ENCODE measurements at places on chromosomes 1 and 21.

DNA sequence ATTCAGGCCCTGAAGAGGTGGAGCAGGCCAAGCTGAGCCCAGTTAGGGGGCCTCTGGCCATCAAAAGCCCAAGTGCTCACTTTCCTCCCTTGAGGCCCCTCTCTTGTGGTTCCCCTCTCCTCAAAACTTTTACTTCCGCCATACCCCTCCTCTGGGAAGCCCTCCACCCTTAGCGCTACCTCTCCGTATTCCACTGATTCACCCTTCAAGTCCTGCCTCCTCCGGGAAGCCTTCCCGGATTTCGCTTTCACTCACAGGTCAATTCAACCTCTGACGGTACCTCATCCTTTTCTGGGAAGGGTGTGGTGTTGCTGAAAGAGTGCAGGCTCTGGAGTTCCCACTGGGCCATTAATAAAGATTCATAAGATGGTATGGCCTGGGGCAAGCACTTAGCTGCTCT, 19.1 kb downstream of the SPOCD1 start:
- no peak for DNase-seq

GRCh38 chr1:68049941-68050878, at the start of gene DIRAS3:
DIRAS3 (minus strand) TSS chr1:68050627; CDS start chr1:68047297, 3,330 bp downstream.
- peak; percentile 34 for DNase-seq

GRCh38 chr1:220213382-220213983, 58.8 kb downstream of the RAB3GAP2 start:
- DNase-seq = no peak

DNA sequence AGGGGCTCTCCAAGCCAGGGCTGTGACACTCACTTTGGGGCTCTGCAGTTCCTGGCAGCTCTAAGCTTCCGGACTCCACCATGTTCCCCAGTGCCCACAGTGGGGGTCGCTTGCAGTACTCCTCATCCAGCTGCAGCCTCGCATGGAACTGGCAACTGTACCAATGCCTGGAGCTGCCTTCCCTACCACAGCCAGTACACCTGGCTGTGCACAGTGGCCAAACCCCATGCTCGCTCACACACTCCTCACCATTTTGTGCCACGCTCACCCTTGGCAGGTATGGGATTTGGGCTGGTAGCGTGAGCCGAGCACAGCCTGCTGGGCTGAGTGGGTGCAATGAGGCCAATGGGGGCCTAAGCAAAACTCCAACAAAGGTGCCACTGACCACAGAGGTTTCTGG, 1369.9 kb downstream of the KCNT2 start:
- no peak for DNase-seq

GRCh38 chr1:167790117-167790516, 68.3 kb downstream of the MPZL1 start:
- no peak for DNase-seq

- no peak for DNase-seq
Measured at GRCh38 chr1:173502104-173502503, 25.0 kb downstream of the PRDX6 start.

- no peak for DNase-seq
Measured at GRCh38 chr21:32562426-32562825, 22.9 kb downstream of the TCP10L start.

DNA sequence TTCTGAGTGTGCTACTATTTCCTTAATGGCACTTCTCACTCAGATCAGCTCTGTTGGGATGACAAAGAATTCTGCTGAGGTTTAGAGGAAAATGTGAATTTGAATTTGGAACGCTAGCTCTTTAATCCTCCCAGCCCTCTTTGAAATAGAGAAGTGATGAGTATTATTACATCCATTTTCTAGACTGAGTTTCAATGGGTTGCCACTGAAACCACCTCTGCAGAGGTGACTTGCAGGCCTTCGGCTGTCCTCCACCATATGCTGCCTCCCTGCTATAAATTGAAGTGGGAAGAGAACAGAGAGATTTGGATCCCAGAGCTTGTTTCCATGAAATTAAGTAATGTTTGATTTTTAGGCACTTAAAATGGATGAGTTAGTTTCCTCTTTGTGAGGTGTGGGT, 363.2 kb upstream of the SNX7 start:
- DNase-seq = no peak

DNA sequence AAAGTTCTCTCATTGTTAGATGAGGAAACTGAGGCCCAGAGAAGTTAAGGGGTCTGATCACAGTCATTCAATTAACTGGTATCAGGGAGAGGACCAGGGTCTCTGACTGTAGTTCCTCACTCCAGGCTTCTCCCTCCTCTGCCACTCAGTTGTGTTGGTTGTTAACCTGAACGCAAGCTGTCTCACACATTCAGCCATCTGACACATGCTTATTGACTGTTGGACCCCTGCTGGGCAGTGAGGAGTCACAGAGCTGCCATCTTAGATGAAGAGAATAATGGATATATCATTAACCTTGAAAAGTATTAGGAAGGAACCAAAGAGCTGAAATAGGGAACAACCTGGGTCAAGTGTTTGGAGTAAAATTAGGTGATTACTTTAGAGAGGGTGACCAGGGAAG, 194.8 kb downstream of the ZZZ3 start:
- no peak for DNase-seq

DNA sequence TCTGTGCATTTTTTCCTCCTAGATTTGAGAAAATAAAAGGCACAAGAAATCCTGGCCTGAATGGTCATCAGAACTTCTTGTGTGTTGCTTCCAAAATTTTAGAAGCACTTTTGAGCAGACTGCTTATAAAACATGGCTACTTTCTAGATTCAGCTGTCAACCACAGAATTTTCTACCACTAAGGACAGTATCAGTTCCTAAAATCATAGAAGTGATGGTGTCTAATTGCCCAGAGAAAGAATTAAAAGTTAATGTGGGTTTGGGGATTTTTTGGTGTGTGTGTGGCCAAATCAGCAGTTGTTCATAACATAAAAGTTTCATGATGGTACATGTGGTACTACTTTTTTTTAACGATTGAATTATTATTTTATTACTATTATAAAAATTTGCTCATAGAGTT, 171.4 kb upstream of the SNX7 start:
- DNase-seq = no peak

DNA sequence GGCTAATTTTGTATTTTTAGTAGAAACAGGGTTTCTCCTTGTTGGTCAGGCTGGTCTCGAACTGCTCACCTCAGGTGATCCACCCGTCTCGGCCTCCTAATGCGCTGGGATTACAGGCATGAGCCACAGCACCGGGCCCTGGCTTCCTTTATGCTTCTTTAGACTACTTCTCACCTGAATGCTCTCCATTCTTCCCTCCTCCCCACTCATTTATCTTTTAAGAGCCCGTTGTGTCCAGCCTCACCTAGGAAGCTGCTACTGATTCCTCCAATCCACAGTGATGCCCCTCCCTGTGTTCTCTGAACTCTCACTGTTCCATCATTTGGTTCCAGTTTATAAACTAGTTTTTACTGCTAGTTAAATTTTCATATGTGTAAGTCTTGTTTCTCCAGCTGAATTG, 44.9 kb upstream of the NR5A2 start:
- no peak for DNase-seq

DNA sequence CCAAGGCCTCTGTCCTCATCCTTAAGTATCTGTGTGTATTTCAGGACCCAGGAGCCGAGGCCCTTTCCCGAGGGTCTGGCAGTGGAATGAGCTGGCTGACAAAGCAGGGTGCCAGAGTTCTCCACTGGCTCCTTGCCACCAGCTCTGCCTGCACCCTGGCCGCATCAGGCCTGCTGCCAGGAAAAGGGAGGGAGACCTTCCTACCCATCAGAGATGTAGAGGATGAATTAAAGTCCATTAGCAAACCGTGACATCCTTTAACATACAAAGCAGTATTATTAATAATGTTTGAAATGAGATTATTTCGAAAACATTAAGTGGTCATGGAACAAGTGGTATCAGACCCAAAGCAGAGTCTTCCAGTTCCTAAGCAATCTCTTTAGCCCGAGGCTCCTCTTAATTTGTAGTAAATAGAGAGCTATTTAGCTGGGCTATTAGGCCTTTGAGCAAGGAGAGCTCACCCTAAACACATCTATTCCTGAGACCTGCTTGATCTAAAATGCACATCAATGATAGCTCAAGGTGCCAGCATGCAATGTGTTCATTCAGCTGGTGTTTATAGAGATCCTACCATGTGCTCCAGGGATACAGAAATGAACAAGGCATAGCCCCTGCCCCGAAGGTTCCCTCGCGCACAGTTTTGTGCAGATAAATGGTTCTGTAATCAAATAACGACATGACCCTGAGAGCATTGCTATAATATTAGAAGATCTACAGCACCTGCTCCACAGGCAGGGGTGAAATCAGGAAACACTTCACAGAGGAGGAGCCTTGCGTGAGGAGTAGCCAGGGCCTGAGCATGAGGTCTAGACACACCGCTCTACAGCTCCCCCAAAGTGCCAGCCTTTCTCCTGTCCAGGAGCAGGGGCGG, 44.0 kb downstream of the FAM163A start:
- DNase-seq = peak; percentile 75

DNA sequence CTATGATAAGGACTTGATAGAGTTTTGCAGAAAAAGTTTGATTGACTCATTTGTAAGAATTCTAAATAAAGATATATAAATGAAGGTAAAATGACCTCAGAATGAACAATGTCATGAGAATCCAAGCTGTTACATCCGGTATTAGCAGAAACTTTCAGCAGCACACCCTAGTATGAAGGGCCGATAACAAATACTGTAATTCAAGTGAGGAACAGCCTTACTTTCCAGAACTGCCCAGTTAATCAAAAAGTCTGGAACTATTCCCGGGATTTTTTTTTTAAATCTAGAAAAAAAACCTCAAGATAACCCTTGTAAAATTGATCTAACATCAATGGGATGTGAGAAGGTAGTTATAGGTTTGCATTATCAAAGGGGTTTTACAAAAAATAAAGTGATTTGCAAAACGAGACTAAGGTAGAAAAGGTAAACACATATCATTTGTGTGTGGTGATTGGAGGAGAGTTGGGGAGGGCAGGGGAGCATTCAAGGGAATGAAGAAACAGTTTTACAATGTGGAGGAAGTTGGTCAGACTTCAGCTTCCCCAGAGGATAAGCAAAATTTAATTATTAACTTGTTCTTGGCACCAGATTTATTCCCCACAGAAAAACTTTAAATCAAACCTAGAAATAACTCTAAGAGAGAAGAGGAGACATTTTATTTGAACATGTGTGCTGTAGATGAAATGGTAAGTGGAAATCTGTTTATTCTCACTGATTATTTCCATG, 75.9 kb upstream of the VCAM1 start:
- no peak for DNase-seq

GRCh38 chr1:8090241-8090702, 64.2 kb upstream of the ERRFI1 start:
- DNase-seq = no peak

- no peak for DNase-seq
Measured at GRCh38 chr1:167955915-167956314, 19.0 kb upstream of the MPC2 start.

- no peak for DNase-seq
Measured at GRCh38 chr1:19353596-19353995, 41.5 kb downstream of the SLC66A1 start.

DNA sequence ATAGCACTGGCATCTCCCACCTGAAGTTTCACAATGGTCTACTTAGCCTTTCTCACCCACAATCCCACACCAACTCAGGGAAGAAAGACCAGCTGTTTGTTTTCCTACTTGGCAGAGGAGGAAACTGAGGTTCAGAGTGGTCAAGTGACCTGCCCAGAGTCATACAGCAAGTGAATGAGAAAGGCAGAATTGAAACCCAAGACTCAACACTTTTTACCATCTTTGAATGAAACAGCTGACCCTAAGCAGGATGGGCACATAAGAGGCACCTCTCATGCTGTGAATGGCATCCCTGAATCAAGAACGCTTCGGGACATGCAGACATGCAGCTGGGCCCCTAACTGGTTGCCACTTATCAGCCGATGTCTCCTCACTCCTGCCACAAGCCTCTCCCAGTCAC, 193.8 kb downstream of the HIVEP3 start:
- no peak for DNase-seq

GRCh38 chr1:192575499-192576189, at the start of gene RGS1:
RGS1 (plus strand) TSS chr1:192575773; CDS start chr1:192575793, 20 bp downstream.
- DNase-seq = no peak

GRCh38 chr1:100321100-100321493, 31.2 kb upstream of the CDC14A start:
- no peak for DNase-seq

DNA sequence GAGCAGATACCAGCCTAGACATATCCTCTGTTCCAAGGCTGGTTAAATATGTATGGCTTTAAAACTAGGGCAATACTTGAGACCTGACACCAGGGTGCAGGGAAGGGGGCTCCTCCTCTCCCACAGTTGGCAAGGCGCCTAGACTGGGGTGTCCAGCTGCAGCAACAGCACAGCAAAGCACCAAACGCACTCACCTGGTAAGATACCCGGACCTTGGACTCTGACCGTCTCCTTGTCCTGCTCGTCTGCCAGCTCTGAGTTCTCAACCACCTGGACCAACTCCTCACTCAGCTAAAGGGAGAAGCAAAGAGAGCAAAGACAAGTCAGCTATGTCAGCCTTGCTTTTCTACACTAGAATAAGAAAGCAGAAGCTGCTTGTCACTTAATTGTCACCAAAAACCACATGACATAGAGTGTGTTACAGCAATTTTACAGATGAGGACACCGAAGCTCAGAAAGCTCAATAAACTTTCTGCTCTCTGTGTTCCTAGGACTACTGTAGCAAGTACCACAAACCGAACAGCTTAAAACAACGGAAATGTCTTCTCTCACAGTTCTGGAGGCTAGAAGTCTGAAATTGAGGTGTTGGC, 4.4 kb downstream of the PACC1 start:
- no peak for DNase-seq

DNA sequence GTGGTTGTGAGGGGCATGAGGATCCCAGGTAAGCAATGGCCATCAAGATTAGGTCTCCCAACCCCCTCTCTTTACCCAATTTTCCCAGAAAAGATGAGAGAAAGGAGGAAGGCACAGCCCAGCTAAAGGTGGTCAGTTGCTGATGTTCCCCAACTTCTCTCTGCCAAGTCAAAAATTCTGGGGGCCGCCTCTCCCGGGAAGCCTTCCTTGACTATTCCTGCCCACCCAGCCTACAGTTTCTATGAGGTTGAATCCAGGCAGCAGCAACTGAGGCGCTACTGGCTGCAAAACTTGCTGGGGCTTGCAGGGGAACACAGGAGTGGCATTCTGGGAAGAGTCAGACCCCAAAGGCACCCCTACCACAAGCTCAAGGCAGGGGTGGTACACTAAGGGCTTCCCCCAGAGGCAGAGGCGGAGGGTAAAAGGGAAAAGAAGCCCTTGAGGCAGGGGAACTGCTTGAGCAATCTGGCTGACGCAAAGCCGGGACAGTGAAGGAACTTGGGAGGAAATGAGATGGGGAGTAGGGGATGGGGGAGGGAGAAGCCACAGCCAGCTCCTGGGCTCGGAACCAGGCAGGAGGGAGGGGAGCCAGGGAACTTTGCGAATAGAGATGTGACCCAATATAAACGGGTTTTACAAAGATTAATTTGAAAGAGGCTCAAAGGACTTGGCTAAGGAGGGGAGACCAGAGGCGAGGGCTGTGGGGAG, 31.2 kb downstream of the SDC3 start:
- DNase-seq = no peak

- no peak for DNase-seq
Measured at GRCh38 chr1:25030674-25031589, 100.9 kb upstream of the RUNX3 start.

GRCh38 chr1:30629501-30629900, 93.9 kb downstream of the MATN1 start:
- no peak for DNase-seq

GRCh38 chr1:45522324-45523104, 830 bp upstream of the PRDX1 start:
- DNase-seq = no peak
